CD4-positive, alpha-beta T cell treated with Interleukin-1 beta for 1 hour (primary cell): ENCODE measurements at places on chromosomes 1 and 21.

DNA sequence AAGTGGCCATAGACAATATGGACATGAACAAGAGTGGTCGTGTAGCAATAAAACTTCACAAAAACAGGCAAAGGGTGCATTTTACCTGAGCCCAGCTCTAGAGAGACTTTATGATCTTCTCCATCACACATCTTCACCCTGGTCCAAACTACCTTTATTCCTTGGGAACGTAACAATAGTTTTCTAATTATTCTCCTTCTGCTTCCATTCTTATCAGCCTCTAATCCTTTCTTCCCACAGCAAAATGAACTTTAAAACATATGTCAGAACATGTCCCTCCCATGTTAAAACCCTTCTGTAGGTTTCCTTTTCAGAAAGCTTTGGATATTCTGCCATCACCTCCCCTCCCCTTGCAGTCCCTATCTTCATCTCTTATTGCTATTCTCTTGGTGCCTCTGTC lies 395.2 kb upstream of the PLXNA2 start:
- no peak for DNase-seq

DNA sequence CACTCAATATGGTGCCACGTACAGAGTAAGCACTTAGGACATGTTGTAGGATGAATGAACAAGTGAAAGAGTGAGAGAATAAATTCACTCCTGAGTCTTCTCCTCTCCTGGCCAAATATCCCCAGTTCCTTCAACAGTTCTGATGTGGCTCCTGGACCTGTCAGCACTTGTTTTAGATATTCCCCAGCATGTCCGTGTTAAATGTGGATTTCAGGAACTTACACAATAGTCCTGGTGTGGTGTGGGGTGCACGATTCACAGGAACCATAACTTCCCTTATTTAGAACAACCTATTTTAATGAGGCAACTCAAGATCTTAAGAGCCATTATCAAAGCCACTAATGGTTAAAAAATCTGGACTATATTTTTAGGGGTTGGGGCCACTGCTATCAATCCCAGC lies 39.0 kb upstream of the MYSM1 start:
- DNase-seq: no peak

- DNase-seq: no peak
These were observed 125.5 kb downstream of the ADAMTS1 start for GRCh38 chr21:26719750-26720149.

DNA sequence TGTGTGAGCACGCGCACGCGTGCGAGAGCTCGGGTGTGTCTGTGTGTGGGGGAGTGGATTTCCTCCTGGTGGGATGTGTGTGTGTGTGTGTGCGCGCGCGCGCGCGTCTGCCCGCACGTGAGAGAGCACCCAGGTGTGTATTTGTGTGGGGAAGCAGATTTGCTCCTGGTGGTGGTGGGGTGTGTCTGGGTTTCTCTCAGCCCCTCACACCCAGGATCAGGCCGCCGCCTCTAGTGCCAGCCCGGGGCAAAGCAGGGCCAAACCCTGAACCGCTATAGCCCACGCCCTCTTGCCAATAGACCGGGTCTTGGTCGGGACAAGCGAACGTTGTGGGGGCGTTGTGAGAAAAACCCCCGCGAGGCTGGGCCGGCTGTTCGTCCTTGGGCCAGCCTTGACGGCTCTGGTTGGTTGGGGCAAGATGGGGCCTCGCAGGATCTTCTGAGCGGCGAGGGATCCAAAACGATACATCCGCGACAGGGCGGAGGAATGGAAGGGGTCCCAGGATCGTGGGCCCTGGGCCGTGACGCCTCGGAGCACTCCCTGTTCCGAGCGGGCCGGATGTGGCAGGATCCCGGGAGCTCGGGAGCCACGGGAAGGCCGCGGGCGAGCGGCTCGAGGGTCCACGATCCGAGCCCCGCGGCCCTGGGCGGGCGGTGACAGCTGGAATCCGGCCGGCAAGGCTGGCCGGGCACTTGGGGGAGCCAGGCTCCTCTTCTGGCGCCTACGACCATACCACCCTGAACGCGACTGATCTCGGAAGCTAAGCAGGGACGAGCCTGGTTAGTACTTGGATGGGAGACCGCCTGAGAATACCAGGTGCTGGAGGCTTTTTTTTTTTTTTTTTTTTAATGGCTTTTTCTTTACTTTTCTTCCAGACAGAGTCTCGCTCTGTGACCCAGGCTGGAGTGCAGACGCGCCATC lies 68.2 kb downstream of the RNF187 start:
- peak; percentile 57 for DNase-seq

DNA sequence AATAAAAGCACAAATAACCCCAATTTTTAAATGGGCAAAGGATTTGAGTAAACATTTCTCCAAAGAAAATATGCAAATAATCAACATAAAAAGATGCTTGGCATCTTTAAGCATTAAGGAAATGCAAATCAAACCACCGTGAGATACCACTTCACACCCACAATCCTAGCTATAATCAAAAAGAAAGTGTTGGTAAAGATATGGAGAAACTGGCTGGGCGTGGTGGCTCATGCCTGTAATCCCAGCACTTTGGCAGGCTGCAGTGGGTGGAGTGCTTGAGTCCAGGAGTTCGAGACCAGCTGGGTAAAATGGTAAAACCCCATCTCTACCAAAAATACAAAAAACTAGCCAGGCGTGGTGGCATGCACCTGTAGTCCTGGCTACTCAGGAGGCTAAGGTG lies 16.9 kb downstream of the ARHGEF11 start:
- no peak for DNase-seq

DNA sequence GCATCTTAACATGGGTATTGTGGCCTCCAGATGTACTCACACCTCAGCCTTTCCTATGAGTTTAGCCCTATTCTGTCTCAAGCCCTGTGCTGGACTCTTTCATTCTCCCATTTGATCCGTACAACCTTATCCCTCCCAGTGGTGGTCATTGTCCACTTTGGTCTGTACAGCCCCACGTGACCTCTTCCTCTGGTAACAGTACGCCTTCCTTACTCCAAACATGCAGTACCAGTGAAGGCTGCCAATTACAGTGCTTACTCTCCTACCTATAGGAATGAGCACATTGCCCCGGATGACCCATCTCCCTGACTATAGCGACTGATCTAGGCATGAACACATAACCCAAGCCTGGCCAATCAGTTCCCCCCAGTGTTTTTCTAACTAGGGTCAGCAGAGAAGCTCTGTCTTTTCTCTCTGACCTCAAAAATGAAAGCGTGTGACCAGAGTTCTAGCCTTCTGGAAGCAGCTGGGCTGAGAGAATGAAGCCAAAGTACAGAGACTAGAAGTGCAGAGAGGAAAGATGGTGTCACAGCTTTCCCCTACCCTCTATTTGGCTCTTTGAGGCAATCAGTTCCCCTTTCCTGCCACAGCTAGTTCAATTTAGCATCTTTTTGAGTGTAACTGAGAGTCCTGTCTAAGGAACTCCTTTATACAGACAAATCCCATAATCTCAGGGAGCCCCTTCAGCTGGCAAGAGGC lies 9.9 kb upstream of the QSOX1 start:
- no peak for DNase-seq

DNA sequence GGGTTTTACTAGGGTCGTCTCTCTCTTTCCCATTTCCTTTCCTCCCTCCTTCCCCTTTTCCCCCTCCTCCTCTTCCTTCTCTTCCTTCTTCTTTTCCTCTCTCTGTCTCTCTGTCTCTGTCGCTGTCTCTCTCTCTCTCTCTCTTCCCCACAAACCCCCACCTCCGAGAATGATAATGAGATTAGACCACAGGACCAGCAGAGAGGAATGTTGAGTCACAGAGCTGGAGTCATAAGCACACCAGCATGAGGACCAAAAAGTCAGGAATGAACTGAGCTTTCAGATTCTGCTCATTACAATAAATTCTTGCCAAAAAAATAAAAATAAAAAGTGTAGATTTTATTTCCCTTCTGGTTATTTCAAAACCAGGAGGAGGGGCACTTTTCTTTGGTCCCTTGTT lies 377.4 kb downstream of the LTN1 start:
- no peak for DNase-seq

- no peak for DNase-seq
These were observed 670.7 kb upstream of the CXADR start for GRCh38 chr21:16841975-16842695.

DNA sequence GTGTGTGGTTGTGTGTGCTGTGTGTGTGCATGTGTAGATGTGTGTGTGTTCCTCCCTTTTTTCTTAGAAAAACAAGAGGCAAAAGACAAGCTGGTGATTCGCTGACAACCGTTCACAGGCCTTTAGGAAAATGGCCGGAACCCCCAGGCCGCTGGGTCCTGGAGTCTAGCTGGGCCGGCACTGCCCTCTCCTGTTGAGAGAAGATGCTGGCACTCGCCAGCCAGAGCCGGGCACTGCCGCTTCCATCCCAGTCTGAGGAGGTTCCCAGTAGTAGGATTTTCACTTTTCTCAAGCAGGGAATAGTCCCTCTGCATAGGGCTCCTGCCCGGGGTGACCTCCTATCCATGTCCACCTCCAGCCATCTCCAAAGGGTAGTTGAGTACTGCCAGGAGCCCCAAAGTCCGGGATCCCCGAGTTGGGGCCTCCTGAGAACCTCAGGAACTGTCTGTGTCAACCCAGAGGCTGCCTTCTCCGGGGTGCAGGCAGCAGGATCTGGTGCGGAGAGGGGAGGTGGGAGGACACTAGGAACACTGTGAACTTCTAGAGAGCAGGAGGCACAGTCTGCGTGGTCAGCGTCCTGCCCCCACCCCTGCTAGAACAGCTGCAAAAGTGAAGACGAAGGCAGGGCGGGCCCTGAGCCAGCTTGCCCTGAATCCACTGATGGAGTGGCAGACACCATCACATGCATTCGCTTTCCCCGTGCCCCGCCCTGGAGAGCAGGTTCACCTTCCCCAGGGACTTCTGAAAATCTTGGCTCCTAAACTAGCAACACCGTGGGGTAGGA lies 44.1 kb upstream of the ARHGEF16 start:
- DNase-seq: no peak

GRCh38 chr1:182415789-182416188 lies 15.3 kb upstream of the TEDDM1 start:
- DNase-seq: no peak

DNA sequence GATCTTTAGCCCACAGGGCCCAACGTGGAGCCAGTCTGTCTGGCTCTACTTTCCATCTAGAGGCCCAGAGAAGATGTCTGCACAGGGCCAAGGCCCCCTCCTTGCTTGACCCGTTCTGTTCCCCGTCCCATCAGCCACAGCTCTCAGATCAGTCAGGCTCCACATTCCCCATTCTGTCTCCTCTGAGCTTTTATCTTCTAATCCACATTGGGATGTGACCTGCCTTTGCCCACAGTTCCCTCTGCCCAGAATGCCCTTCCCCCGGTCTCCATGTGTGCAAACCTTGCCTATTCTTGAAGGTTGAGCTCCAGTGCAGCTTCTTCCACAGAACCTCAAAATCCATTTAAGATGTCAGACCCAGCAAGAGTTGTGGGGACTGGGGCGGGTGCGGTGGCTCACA lies 53.3 kb upstream of the WASF2 start:
- no peak for DNase-seq

- no peak for DNase-seq
These were observed 8.8 kb downstream of the AK5 start for GRCh38 chr1:77290576-77290975.

GRCh38 chr1:201336711-201337450 lies 40.6 kb downstream of the TNNT2 start:
- no peak for DNase-seq

DNA sequence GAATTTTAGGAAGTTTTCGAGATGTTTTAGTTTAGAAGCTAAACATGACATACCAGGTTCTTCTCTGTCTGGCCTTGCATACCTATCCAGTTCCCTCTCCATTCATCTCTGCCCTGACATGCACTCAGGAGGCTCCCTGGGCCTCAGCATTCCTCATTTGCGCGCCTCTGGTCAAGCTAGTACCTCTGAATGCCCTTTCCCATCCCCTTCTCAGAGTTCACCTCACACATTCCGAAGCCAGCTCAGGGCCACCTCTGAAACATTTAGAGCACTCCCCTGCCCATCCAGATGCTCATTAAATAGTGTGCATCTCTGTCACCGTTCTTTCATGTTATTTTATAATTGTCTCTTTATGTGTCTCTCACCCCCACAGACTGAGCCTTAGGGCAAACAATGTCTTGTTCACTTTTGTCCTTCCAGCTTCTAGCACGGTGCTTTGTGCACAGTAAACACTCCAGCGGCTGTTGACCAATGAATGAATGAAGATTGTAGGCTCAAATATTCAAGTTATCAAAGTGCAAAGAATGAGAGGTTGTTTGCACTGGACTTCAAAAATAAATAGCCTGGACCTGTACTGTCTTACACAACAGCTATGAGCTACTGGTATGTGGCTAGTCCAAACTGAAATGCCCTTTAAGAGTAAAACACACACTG lies 1.2 kb upstream of the DHCR24 start:
- DNase-seq: no peak

DNA sequence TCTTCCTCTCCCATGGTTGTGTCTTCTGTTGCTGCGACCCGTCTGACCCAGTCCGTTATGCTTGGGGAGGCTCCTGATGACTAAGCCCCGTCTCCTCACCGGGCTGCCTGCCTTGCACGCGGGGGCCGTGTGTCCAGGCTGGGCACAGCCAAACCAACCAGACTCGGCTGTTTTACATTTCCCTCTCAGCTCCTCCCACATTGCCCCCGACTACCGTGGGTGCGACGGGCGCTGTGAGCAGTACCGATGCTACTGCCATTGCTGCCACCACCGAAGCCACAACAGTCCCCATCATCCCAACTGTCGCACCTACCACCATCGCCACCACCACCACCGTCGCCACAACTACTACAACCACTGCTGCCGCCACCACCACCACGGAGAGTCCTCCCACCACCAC lies 46.0 kb upstream of the CNTN2 start:
- DNase-seq: no peak

DNA sequence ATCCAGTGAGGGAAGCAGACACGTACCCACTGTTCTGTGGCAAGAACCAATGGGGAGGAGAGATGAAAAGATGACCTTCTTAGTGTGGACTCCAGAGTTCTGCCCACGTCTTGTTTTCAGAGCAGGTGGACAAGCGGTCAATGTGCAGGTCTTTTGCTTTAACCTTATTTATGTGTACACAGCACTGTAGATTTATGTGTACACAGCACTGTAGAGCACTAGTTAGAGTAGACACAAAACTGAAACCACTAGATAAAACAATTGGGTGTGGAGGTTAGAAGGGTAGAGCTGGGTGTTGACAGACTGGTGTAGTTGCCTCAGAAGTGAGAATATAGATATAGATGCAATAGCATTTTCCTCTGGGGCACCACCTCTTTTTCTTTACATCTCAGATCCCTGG lies 150.0 kb downstream of the MAGI3 start:
- DNase-seq: no peak

DNA sequence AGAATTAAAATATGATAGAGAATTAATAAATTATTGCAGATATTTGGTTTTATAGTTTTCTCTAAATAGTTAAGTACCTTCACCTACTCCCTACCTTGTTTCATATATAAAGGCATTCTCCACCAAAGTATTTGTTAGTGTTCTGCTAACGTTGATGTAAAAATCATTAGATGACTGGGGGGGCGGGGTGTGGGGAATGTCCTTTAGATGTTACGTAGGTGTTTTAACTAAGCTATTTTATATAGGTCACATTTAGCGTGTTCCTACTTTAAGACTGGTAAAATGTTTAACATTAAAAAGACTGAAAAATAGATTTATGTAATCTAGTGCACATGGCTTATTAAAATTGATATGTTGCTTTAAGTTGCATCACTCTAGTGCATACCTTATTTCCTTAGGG lies 48.6 kb downstream of the PTPRC start:
- DNase-seq: no peak
